Natural killer cell treated with Interleukin-12 subunit alpha and Interleukin-12 subunit beta and Interleukin-15 and Interleukin-18, amount 100 ng/mL, for 72 hours (primary cell): ENCODE measurements at places on chromosomes 12 and 14. TPM values are rescaled to one million over a fixed set of nuclear protein-coding genes. Genes with fewer than 3 reads are reported as not detected.

STXBP6 gene
- total RNA-seq = not detected

NUDT14 gene
- 23.4 TPM for total RNA-seq

RBM23 gene
- 94.1 TPM for total RNA-seq

B4GALNT1 gene
- total RNA-seq = 1.5 TPM

TMTC1 gene
- total RNA-seq = not detected

TMEM119 gene
- not detected for total RNA-seq

MYF5 gene
- total RNA-seq = not detected

MANSC4 gene
- not detected for total RNA-seq

CARMIL3 gene
- total RNA-seq = 0.10 TPM

SLC11A2 gene
- 94.3 TPM for total RNA-seq

CAPZA3 gene
- total RNA-seq = not detected

FAR2 gene
- total RNA-seq = 13.5 TPM

MTA1 gene
- 93.4 TPM for total RNA-seq

RASSF3 gene
- total RNA-seq = 92.1 TPM

KRT72 gene
- not detected for total RNA-seq

CCDC197 gene
- total RNA-seq = not detected

IQSEC3 gene
- 1.1 TPM for total RNA-seq

RGS6 gene
- 0.08 TPM for total RNA-seq

PAX9 gene
- total RNA-seq = not detected

SERPINA10 gene
- not detected for total RNA-seq

CLEC4D gene
- not detected for total RNA-seq

RBP5 gene
- total RNA-seq = not detected

SIX6 gene
- not detected for total RNA-seq
